CD4-positive, alpha-beta T cell (primary cell): ENCODE measurements at places on chromosomes 7 and 10. TPM values are rescaled to one million over a fixed set of nuclear protein-coding genes. Genes with fewer than 3 reads are reported as not detected.
A peak's percentile ranks its signal among the peaks of the same experiment; 100 is the strongest.

- H3K4me1 ChIP-seq, result no peaks in the 10 kb centered on the region
- peaks cover 10% of the 10 kb centered on the region for H3K27me3 ChIP-seq
- no peak within 1 kb of the TSS for H3K4me3 ChIP-seq
- DNase-seq, result no peak
- H3K27ac ChIP-seq, result no peak within 1 kb of the TSS
Measured at GRCh38 chr10:123891144-123892071, at the start of gene CPXM2. Gene CPXM2, minus strand, starts transcription at chr10:123891807. Its CDS starts 148 bp downstream, at chr10:123891659.

- peak overlapping the region; percentile 9 for H3K4me3 ChIP-seq
- H3K27me3 ChIP-seq, result no peaks in the 10 kb centered on the region
Measured at GRCh38 chr7:130953196-130953595, 219.2 kb upstream of the KLF14 start.

DNA sequence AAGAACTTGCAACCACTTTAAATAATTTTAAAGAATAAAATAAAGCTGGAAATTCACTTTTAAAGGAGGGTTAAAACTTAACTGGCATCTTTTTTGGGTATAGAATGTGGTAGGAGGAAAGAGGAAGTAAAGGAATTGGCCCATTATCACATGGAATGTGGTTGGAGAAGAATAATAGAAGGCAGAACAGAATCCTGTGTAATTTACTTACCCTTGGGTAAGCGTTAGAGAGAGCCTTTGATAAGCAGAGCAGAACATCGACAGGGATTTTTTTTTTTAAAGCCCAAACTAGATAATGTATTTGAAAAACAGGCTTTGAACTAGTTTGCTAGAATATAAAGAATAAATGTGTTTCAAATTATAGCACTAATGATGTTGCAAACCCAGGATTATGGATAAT is 199.8 kb upstream of the KIAA1217 start:
- H3K27ac ChIP-seq, result no peak overlapping the region
- DNase-seq, result no peak
- no peaks in the 10 kb centered on the region for H3K27me3 ChIP-seq
- H3K4me3 ChIP-seq, result no peak overlapping the region
- H3K4me1 ChIP-seq, result no peaks in the 10 kb centered on the region

Gene CALCR
- not detected for total RNA-seq

Gene MEST
- total RNA-seq, result 2.9 TPM
